SK-N-DZ (cell line): ENCODE measurements at places on chromosomes 11 and 22.
A peak's percentile ranks its signal among the peaks of the same experiment; 100 is the strongest.

DNA sequence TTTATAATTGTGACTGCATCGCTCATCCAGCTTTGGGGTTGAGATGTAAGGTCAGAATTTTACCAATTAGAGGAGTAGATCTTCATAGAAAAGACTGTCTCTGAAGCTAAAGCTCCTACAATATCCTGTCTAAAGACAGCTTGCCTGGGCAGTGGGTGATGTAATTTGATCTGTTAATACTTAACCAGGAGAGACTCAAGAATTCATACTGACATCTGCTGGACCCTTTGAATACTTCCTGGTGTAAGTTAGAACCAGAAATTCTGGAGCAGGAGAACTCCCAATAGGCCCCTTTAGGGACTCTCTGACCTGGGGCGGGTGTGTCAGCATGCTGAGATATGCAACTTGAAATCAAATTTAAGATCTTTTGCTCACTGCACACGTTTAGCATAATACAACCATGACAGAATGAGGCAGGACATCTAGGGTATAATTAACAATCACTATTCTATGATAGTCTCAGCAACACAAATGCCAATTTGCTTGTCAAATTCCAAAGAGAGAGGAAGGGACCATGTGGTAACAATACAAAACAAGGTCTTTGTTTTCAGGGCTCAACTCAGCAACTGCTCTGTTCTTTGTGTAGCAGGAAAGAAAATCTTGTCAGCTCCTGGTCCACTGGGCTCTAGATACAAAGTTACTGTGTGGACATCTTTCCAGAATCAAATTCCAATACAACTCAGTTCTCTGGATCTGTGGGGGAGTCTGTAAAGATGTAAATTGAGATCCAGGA is 143.9 kb downstream of the INSC start:
- peak; percentile 11 for DNase-seq

GRCh38 chr11:47314992-47315391 is 37.5 kb downstream of the MYBPC3 start:
- no peak for DNase-seq

DNA sequence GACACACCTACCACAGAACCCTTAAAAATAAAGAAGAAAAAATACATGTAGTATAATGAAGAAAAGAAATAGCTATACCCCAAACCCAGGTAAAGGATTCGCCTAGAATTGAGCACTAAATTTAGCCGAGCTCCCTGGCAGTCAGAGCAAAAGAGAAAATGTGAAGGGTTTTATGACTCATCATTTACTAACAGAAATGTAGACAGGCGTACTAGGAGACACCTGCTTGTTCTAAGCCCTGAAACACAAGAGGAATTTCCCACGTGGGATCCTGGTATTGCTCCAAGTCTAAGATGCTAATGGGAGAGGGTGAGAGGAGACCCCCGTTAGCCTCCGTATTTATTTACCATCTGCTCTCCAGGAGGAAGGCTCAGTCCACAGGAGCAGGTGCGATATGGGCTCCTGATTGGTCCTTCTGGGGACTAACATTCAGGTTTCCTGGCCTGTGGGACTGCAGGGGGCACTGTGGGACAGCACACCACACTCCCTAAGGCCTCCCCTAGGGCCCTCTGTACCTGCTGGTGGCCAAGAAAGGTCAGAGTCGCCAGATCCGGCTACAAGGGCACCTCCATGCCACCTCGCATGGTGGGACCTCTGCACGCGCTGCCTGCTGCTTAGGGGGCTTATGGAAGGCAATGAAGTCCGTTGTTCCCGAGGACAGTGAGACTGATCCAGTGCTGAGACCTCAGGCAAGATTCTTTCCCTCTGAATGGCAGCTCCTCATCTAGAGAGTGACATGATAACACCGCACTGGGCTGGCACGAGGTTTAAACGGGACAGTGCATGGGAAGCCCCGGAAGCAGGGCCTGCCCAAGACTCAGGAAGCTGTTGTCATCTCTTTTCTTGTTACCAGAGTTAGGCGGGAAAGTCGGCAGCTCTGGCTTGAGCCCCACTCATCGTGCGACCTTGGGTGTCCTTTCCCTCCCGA is 25.8 kb downstream of the KCNC1 start:
- peak; percentile 53 for DNase-seq

- DNase-seq = no peak
Observed at GRCh38 chr11:78300108-78300839, 111.6 kb downstream of the USP35 start.

GRCh38 chr11:113690619-113691569 is 15.2 kb downstream of the TMPRSS5 start:
- DNase-seq = no peak

DNA sequence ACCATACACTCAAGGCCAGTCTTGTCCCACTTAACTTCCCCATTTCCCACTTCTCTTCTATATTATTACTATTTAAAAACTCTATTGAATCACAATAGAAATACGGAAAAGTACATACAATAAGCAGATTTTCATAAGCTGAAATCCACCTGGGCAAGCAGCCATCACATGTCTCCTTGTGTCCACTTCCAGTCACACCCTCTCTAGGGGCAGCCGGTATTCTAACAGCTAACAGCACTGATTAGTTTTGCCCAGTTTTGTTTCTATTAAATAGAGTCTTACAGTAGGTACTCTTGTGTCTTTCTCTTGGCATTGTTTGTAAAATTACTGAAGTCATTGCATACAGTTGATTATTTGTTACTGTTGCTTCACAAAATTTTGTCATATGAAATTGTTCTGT is 37.8 kb downstream of the PPP6R3 start:
- no peak for DNase-seq

DNA sequence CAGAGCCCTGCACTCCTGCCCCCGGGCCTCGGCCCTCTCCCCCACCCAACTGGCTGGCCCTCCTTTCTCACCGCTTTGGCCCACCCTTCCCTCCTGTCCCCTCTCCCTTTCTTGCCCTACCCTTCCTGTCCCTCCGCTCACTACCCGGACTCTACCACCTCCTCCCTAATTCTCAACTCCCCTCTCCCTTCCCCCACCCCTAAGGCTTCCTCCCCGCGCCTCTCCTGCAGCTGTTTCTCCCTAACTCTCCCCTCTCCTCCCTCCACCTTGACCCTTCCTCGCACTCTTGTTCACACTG is 421 bp downstream of the SLC15A3 start:
- no peak for DNase-seq

DNA sequence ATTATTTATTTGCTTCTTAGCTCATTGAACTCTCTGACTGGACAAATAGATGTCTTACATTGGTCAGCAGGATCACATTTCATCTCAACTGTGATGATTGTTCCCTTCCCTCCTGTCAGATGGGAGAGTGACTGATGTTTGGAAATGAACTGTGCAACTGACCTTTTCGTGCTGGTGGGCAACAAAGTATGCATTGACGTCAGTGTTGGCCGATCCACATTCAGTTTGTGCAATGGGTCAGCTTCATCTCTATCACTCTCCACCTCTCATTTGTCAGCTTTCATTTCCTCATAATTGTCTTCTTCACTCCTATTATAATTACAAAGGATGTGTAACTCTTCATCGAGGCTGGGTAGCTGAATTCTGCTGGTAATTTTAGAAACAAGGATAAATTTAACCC is 71.3 kb downstream of the PPP2R1B start:
- no peak for DNase-seq

GRCh38 chr11:70487160-70487559 is 88.8 kb downstream of the CTTN start:
- DNase-seq = no peak

- no peak for DNase-seq
Observed at GRCh38 chr11:111819161-111819828, 52.1 kb downstream of the ALG9 start.

GRCh38 chr11:20596205-20597153 is 2.9 kb upstream of the SLC6A5 start:
- DNase-seq = no peak

DNA sequence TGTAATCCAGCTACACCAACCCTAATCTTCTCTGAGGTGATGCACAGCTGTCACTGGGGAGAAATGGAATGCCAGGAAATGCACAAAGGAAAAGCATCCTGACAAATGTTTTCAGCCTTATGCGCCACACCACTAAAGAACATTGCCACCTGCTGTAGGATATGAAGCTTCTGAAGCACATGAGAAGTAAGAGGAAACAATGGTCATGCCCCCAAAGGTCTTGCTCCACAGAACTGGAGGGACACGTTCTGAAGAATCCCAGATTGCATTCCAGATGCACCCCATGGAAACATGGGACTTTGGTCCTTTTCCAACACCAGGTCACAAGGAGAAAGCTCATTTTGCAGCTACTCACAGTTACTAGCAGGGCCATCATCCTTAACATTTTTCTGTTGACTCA is 48.7 kb upstream of the ZBED5 start:
- no peak for DNase-seq
